ENCODE measurements at places on chromosomes 16 and 17. TPM values are rescaled to one million over a fixed set of nuclear protein-coding genes. Genes with fewer than 3 reads are reported as not detected.

- no peak for DNase-seq
Measured at GRCh38 chr16:1305823-1306222, 3.6 kb upstream of the UBE2I start.

The ARHGAP23 gene
- 69.4 TPM for total RNA-seq

The OR4D1 gene
- not detected for total RNA-seq

DNA sequence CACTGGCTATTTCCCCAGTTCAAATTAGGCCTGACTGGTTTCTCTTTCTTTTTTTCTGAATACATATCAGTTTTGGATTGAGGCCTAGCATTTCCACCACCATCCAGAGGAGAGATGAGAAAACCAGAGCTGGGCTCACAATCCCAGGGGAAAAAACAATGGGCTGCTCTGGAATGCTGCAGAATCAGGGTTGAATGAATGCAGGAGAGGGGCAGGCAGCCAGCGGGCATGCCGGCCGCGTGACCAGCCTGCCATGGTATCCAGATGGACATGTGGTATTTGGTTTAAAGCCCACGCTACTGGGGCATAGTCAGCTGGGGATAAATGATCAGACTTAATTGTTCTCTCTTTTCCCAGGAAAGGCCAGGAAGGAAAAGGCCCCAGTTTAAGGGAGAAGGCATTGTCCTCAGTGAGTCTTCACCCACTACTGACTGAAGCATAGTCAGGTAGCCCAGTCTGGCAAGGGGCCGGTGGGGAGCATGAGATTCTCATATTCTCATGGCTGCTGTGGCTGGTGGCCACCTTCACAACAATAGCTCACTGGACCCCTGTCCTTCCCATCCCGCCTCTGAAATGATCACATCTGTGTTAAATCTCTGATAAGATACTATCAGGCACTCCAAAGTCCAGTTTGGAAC is 38.7 kb upstream of the RHOT1 start:
- DNase-seq, result no peak

- DNase-seq, result no peak
Measured at GRCh38 chr17:8464941-8465340, 29.3 kb downstream of the NDEL1 start.

GRCh38 chr16:17367923-17368322 is 102.8 kb downstream of the XYLT1 start:
- peak; percentile 85 for DNase-seq

DNA sequence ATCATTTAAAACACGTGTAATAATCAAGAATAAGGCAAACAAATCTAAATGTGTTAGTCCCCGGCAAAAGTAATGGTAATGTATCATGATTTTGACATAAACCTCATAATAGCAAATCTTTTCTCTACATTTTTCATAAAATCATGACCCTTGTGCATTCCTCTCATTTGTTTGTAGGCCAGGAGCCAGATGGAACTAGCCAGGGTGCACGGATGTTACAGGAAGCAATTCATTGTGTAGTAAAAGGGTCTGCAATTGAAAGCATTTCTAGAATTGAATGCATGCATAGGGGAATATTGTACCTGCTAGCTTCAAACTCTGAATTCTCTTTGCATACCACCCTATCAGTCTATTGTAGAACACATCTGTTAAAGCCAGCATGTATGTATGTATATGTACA is 66.6 kb downstream of the CNTNAP4 start:
- no peak for DNase-seq

The COG7 gene
- total RNA-seq, result 15.6 TPM

GRCh38 chr17:39757176-39757662 is 19.5 kb downstream of the GRB7 start:
- DNase-seq, result no peak

DNA sequence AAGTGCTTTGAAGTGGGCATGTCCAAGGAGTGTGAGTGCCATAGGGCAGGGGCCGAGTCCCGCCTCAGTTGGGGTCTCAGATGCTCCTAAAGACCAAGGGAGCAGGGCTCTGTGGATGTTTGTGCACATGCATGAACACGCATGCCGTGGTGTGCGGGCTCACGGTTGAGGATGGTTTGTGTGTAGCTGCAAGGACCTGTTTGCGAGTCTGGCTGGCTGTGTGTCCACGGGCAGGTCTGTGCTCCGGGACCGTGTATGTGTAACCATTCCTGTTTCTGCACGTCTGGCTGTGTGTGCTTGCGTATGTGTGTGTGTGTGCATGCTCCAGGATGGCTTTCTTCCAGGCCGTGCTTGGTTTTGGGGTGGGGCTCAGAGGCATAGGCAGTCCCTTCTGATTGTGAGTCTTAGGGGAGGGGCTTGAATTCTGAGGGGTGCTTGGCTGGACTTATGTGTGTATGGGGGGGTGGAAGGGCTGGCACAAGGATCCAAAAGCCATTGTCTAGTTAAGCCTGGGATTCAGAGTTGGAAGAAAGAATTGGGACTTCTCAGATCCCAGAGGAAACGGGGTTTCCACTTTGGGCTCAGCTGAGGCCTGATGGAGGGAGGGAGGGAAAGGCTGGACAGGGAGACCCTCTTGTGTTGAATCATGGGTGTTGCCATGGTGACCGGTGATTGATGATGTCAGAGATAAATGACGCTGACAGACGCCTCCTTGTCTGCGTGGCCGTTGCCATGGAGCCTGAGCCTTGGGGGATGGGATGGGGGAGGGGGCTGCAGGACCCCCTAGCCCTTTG is 14.4 kb downstream of the GJD3 start:
- no peak for DNase-seq

The TBC1D28 gene
- not detected for total RNA-seq

DNA sequence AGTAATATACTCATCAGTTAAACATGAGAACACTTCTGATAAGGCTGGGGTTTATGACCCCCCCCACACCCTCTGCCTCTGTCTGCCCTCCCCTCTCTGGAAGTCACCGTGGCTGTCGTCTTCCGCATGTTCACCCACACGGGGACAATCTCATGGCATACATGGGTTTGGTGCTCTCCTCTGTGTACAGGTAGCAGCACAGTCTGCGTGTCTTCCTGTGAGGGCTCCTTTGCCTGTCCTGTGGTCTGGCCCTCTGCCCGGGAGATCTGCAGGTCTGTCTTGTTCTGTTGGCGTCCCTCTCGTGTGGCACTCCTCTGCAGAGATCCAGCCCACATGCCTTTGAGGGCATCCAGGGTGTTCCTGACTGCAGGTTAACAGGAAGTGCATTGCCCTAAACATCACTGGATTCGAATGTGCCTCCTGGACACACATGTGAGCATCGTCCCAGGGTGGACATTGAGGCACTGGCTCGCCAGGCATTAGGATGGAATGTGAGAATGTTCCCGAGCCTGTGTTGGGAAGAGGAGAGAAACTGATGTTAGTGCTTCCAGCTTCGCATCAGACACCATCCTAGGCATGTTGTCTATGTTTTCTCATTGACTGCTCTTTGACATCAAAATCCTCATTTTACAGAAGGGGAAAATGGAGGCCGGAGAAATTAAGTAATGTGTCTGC is 54.5 kb downstream of the NKD1 start:
- no peak for DNase-seq

GRCh38 chr16:46558018-46558417 is 63.2 kb downstream of the SHCBP1 start:
- no peak for DNase-seq

The ABCC11 gene
- total RNA-seq, result 0.76 TPM

The CX3CL1 gene
- total RNA-seq, result not detected

DNA sequence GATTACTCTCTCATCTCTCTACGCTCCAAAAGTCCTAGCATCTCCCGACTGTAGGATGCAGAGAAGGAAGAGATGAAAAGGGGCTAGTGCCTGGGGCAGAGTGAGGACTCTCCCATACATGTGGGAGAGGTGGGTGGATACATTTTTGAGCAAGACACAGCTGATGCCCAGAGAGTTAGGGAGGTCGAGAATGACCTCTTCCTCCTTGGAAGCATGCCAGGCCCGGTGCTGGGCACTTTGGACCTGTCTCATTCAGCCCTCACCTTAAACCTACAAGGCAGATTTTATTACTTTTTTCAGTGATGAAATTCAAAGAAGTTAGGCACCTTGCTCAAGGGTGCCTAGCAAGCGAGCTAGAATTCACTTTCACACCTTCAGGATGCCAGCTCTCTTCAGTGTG is 38.2 kb downstream of the WSCD1 start:
- DNase-seq, result no peak

DNA sequence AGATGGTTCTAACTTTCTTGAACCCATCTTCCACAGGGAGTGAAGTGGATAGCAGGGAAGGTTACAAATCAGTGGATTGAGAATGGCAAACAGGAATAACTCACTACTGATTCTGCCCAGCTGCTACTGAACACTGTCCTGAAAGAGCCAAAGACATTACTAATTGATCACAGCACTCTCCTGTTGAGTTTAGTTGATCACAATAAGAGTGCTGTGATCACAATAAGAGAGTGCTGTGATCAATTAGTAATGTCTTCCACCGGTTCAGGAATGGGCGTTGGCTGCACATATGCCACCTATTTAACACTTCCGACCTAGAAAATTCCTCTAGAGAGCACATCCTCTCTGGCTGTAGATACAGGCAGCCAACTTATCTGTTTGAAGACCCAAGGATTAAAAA is 11.4 kb downstream of the CFAP97D1 start:
- DNase-seq, result peak; percentile 51

The DDX5 gene
- total RNA-seq, result 303 TPM

DNA sequence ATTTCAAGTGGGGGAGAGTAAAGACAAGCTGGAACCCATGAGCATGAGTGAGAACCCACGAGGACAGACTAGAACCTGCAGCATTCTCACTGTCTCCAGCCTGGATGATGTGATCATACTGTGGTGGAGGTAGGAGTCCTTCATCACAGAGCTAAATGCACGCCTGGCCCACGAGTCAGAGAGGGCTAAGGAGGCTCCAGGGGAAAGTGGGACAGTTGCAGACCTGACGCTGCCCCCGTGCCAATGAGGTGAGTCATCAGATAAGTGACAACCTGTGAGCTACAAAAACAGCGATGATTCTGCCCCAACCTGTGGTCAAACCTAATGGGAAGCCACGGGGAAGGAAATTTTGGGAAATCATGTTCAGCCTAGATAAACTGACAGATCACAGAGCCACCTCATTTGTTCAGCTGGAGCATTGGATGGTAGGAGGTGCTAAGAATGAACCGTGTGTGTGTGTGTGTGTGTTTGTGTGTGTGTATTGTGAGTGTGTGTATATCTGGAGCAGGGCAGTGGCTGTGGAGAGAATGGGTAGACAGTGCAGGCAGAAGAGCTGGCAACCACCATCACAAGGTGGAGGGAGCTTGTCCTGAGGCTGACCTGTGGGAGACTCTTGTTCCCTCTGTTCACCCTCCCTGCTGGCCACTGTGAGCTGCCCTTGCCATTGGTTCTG is 131.8 kb downstream of the UTP18 start:
- no peak for DNase-seq

GRCh38 chr16:65665586-65665985 is 543.7 kb upstream of the CDH11 start:
- no peak for DNase-seq

- no peak for DNase-seq
Measured at GRCh38 chr16:27973678-27974077, 89.8 kb downstream of the GSG1L start.

DNA sequence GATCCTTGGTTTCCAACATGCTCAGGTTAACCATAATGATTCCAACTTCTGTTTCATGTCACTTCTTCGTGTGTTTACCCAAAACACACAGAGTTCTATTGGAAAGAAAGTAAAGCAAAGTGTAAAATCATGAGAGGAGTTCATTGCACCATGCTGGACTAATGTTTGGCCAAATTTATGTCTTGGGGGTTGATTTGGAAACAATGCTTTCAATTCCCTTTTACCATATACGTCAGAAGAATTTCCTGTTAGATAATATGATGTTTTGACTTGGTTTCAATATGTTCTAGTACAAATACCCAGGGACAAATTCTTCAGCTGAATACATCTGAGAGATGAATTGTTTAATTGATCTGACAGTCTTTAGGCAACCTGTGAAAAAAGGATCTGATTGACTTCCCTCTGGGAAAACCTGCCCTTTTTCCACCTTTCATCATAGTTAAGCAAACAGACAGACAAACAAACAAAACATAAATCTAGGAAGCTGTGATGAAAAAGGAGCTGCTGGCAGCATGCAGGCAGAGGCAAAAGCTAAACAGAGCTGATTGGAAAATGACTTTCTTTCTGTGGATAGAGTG is 26.0 kb upstream of the MPHOSPH6 start:
- DNase-seq, result no peak

GRCh38 chr16:90070440-90070839 is 6.7 kb downstream of the PRDM7 start:
- no peak for DNase-seq

GRCh38 chr16:80104401-80104800 is 436.4 kb upstream of the DYNLRB2 start:
- DNase-seq, result no peak

- DNase-seq, result peak; percentile 84
Measured at GRCh38 chr16:89155184-89155679, 16.3 kb upstream of the CDH15 start.

- DNase-seq, result peak; percentile 94
Measured at GRCh38 chr16:23124315-23124714, 24.9 kb downstream of the USP31 start.

The HS3ST3A1 gene
- total RNA-seq, result 99.3 TPM

The RPUSD1 gene
- total RNA-seq, result 44.6 TPM

DNA sequence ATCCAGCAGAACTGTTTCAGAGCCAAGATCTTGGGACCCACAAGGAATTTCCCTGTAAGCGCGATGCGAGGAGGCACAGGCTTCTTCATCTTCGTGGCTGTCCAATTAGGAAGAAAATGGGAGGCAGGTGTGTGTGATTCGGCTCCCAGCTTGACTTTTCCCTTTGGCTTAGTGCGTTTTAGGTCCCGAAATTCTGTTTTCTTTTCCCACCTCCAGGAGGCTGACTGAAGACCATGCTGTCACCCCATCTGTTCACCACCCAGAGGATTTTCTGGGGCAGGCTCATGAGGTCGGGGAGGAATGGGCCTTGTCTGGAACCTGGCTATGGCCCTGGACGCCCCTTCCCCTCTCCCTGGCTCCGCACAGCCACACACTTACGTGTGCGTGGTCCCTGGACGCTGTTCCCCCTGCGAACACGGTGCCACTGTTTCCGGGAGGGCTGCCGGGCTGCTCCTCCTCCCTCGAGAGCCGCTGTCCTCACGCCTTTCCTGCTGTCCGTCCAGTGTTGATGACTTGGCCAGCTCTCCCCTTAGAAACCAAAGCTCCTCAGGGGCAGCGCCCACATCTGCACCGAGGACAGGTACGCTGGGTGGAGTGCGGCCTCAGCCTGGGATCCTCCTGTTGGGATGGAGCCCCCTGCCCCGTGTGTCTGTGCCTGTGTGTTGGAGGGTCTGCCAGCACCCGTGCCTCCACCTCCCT is 2.7 kb upstream of the PABPN1L start:
- no peak for DNase-seq

The PKMYT1 gene
- 11.0 TPM for total RNA-seq

GRCh38 chr17:48613862-48614694 is 1.0 kb downstream of the HOXB8 start:
- peak; percentile 36 for DNase-seq

GRCh38 chr16:24130494-24131085 is 125.5 kb upstream of the CACNG3 start:
- DNase-seq, result no peak
